ENCODE measurements at places on chromosomes 16 and 17.
A peak's percentile ranks its signal among the peaks of the same experiment; 100 is the strongest.

DNA sequence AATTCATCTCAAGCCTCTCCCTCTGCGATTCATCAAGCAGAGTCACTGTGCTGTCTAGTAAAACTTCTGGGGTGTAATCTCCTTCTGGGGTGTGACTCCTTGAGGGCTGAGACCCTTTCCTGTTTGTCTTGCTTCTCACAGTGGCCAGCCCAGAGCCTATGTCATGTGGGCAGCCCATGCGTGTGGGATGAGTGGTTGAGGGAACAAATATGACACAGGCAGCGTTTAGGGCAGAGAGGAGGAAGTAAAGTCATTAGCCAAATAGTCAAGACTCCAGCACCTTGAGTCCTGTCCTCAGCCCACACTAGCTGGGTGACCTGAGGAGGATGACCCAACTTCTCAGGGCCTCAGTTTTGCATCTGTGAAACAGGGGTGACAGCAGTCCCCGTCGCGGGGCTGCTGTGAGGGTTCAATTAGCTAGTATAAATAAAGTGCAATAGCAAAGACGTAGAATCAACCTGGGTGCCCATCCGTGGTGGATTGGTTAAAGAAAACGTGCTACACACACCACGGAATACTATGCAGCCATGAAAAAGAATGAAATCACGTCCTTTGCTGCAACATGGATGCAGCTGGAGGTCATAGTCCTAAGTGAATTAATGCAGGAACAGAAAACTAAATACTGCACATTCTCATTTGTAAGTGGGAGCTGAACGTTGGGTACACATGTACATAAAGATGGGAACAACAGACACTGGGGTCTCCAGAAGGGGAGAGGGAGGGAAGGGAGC is 4.5 kb upstream of the ITGAX start:
- H3K27me3 ChIP-seq, result peaks cover 7% of the 10 kb centered on the region
- no peak overlapping the region for H3K4me3 ChIP-seq

DNA sequence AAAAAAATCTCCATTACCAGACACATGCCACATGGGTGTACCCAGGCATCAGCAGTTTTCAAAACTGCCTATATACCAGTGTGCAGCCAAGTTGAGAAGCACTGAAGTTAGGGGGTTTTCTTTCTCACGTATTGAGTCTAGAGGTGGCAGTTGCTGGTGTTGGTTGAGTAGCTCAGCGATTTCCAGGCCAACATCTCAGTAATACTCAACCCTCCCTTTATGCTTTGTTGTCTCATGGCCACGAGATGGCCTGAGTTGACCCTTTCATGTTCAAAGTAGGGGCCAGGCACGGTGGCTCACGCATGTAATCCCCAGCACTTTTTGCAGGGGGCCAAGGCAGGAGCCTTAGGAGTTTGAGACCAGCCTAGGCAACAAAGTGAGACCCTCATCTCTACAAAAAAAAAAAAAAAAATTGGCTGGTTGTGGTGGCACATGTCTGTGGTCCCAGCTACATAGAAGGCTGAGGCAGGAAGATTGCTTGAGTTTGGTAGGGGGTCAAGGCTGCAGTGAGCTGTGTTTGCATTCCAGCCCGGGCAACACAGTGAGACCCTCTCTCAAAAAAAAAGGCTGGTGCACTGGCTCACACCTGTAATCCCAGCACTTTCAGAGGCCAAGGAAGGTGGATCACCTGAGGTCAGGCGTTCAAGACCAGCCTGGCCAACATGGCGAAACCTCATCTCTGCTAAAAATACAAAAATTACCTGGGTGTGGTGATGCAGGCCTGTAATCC is 10.8 kb downstream of the LRRC3C start:
- H3K27ac ChIP-seq, result no peak overlapping the region
- H3K36me3 ChIP-seq, result peaks cover 2% of the 10 kb centered on the region
- H3K4me3 ChIP-seq, result no peak overlapping the region

DNA sequence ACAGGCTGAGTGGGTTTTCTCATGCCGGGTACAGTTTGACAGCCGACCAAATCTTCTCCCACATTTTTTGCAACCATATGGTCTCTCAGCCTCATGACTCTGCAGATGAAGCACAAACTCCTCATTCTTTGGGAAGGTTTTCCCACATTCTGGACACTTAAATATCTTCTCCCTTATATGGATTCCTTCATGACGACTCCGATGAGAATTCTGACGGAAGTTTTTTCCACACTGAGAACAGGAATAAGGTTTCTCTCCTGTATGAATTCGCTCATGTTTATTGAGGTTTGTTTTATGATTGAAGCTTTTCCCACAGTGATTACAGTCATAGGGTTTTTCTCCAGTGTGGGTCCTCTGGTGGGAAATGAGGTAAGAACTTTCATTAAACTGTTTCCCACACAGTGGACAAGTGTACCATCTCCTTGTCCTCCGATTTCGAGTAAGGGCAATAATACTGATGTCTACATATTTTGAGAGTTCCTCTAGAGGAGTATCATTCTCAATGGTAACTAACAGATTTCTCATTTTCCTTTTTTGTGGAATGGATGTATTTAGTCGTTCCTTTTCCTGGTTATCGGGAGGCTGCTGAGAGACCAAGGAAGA is 10.9 kb downstream of the ZNF200 start:
- H3K27ac ChIP-seq, result no peak overlapping the region
- H3K36me3 ChIP-seq, result peaks cover 31% of the 10 kb centered on the region

DNA sequence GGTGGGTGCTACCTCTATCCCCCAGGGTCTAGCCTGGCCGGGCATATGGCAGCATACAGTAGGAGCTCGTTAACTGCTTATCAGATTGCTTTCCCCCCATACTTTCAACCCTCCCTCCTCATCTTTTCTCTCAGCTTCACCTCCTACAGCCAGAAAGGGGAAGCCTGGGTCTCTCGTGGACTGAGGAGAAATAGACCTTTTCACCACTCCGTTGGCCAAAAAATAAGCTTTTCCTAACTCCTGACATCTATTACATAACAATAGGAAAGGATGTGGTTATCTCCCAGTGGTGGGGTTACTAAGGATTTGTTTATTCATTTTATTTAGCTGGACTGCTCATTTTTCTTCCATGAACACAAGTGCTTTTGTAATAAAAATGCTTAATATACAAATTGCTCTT is 9.0 kb upstream of the CXCL16 start:
- H3K36me3 ChIP-seq, result no peaks in the 10 kb centered on the region
- no peak overlapping the region for H3K27ac ChIP-seq
- peaks cover 14% of the 10 kb centered on the region for H3K4me1 ChIP-seq

DNA sequence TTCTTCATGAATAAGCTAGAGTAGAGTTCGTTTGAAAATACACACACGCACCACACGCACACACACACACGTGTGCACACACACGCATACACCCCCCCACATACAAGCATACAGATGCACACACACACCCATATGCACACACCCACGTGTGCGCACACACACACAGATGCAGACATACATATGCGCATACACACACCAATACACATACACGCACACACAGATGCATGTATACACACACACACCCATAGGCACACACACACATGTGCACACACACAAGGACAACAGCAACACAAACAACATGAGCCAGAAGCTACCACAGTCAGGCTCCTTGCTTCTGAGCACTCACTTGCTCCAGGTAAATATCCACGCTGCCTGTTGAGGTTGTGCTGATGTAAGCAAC is 5.1 kb downstream of the IFT140 start:
- H3K4me1 ChIP-seq, result peaks cover 2% of the 10 kb centered on the region
- no peak overlapping the region for H3K27ac ChIP-seq
- H3K4me3 ChIP-seq, result no peak overlapping the region
- H3K36me3 ChIP-seq, result peaks cover 21% of the 10 kb centered on the region
- DNase-seq, result no peak

- H3K4me1 ChIP-seq, result peaks cover 5% of the 10 kb centered on the region
- H3K27me3 ChIP-seq, result no peaks in the 10 kb centered on the region
- H3K27ac ChIP-seq, result peak overlapping the region; percentile 6
Observed at GRCh38 chr17:32382526-32383223, 32.7 kb downstream of the ZNF207 start.

Data from effector memory CD8-positive, alpha-beta T cell (primary cell).